ENCODE measurements at places on chromosomes 2 and 18.

GRCh38 chr18:56448751-56449150 is 189.6 kb downstream of the TXNL1 start:
- no peak for DNase-seq

GRCh38 chr2:211545582-211545981 is 989.2 kb downstream of the CPS1 start:
- DNase-seq = no peak

DNA sequence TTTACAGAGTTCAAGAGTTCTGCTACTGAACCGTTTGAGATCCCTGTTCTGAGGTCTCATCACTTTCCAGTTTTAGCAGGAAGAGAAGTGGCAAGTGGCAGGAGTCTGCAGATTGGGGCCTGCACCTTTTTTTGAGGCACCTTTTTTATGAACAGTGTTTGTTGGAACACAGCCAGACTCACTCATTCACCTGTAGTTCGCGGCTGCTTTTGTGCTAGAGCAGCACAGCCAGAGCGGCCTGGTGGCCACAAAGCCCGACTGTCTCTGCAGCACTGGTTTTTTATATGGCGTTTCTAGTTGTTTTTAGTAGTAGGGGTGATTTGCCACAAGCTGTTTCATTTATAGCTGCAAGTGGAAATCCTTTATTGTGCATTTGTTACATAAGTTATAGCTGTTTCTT is 8.6 kb downstream of the ACP1 start:
- no peak for DNase-seq

GRCh38 chr2:11011359-11011758 is 99.6 kb downstream of the KCNF1 start:
- DNase-seq = no peak

DNA sequence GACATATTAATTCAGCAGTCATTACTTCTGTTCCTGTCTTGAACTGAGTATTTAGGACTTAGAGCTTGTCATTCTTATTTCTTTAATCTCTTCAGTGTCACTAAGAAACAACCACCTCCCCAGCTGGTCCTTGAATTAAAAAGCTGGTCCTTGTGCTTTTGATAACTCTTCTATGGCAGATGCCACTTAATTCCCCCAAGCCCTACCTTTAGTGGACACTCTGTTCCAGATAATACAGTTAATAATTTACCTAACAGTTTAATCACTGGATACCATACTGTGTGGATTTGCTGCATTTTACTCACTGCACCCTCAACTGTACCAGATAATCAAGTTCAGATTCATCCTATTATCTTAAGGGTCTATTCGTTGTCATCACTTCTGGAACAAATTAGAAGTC is 73.1 kb downstream of the SKA1 start:
- no peak for DNase-seq

DNA sequence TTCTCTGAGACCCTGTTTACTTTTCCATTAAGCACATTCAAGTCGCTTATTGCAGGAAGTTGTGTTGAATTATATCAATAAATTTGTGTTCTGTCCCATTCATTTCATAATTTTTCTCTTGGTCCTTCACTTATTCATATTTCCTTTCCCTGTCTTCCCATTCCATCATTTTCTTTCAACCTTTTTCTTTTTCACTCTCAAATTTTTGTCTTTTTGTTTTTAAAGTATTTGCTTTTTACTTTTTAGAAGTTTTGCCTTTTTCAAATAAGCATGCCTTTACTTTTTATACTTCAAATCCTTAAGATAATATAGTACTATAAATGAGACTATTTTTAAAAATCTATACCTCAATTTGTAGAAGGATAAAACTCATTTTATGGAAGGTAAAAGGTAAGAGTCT is 120.5 kb downstream of the ATL2 start:
- DNase-seq = no peak
